Stimulated activated effector memory CD8-positive, alpha-beta T cell treated with anti-CD3 and anti-CD28 coated beads, Interleukin-12 subunit alpha, Interleukin-12 subunit beta, amount 100 ng/mL, for 72 hours (primary cell): ENCODE measurements at places on chromosomes 12 and 14.

- no peak for DNase-seq
Observed at GRCh38 chr12:63064080-63064479, 86.9 kb downstream of the AVPR1A start.

- no peak for DNase-seq
Observed at GRCh38 chr12:52280796-52281560, 6.5 kb downstream of the KRT86 start.

DNA sequence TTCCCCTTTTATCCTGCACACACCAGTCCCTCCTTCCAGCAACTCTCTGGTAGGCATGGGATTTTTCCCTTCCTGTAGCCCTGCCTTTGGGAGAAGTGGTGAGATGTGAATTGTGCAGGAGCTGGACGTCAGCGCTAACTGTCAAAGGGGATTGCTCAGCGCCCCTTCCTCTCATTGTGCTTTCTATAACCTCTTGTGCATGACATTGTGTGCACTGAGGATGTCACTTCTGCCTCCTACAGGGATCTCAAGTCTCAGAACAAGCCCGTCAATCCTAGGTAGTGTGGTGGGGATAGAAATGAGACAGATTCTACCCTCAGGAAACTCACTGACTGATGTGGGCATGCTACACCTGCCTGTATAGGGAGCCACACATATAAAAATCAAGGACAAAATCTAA lies 8.7 kb downstream of the KCNA5 start:
- DNase-seq: no peak

DNA sequence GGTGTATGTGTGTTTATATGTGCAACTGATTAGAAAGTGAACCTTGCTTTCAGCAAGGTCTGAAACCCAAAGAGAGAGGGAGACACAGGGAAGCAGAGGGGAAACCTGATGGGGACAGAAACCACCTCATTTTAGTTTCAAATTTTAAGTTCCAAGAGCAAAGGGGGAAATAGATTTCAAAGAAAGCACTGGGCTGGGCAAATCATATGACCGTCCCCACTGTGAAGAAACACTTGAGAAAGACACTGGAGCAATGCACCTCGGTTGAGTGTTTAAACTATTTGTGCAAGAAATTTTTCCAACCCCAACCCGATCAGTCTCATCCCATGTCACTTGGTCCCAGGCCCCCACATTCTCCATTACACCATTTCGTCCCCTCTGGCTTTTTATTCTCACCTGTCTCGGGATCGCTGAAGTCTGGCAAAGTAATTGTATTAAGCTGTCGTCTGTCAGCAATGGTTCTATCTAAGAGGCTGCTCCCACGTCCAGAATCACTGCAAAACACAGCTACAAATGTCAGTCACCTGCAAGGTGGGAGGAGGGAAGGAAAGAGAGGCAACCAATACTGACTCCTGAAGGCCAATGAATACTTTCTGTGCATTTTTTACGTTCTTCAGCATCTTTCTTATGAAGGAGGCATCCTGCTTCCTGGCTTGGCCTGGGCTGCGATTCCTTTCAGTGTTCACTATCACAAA lies 205.7 kb downstream of the TTC7B start:
- DNase-seq: no peak

DNA sequence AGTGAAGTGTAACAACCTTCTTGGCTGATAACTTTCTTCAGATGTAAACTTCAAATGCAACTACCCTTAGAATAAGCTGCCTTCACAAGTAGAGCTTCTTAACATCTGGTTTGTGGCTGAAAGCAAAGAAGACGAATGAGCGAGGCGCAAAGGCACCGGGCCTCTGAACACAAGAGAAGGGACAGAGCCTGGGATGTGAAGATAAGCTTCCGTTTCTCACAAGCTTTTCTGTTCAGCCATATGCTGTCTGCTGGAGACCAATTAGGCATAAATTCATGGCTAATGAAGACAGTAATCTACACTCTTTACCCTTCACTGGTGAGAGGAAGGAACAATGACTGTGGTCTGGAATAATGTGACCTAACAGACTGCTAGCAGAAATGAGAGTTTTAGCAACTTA lies 195.2 kb downstream of the ATXN7L3B start:
- no peak for DNase-seq

- no peak for DNase-seq
Observed at GRCh38 chr12:114764510-114764909, 80.5 kb upstream of the TBX3 start.

DNA sequence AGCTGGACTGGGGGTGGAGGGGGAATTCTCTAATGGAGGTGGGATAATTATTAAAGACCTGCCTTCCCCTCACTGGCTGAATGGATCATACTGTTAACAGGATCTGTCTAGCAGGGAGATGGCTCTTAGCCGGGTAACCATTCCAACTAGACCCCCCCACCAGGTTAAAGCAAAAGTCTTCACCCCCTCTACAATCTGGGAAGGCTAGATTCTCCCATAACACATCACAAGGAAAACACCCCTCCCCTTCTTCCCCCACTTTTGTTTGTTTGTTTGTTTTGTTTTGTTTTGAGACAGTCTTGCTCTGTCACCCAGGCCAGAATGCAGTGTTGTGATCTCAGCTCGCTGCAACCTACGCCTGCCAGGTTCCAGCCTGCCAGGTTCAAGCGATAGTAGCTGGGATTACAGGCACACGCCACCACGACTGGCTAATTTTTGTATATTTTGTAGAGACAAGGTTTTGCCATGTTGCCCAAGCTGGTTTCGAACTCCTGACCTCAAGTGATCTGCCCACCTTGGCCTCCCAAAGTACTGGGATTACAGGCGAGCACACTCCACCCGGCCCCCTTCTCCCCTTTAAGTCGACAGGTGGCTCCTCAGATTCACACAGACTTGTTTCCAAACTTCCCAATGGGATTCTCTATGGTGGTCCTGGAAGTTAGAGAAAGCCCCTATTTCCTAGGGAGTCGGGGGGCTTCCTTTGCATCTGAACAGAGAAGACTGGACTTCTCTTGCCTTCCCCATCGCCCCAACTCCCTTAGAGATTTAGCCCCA lies 3.5 kb upstream of the BAZ2A start:
- no peak for DNase-seq
